ENCODE measurements at places on chromosomes 6 and 20. TPM values are rescaled to one million over a fixed set of nuclear protein-coding genes. Genes with fewer than 3 reads are reported as not detected.

DNA sequence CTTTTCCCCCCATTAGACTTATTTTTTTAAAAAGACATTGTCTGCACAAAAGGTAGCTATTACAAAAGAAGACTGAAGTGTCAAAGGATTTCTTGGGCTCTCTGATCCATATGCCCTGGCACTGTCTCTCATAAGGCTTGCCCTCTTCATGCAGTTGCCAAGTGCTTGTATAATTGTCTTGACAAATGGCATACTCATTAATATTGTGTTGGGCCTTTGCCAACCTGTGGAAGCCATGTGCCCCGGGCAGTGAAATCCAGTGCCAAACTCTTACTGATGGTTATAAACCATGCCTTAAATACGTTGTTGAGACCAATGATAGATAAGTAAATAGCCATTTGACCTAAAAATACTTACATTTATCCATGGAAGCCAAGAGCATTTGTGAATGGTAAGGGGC lies 98.1 kb downstream of the FARS2 start:
- no peak for DNase-seq

DNA sequence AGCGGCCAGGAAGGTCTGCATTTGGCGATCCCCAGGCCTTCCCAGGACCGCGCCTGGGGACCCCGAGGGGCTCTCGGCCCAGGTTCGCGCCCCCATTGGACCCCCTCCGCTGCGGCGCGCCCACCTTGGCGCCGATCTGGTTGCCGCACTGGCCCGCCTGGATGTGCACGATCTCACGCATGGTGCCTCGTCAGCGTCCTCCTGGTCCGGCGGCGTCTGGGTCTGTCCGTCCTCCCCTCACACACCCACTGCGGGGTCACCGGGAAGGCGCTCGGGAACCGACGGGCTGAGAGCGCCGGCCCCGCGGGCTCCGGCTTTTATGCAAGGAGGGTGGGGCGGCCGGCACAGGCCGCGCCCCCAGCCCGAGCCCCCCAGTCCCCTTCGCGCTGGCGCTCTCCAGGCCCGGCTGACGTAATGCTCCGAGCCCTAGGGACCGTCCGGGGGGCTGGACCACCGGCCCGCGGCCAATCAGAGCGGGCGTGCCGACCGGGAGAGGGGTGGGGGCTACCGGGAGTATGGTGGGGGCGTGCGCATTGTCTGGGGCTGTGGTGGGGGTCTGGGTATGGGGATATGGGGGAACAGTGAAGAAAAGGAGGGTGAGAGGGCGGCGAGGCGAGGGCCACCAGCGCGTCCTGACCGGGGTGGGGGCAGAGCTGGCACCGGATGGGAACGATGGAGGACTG lies at the start of gene TUBB2B:
TUBB2B (minus strand) TSS at position 291 of the 683 bp plus-strand sequence; CDS start at position 181, 110 bp downstream.
- peak; percentile 37 for DNase-seq

DNA sequence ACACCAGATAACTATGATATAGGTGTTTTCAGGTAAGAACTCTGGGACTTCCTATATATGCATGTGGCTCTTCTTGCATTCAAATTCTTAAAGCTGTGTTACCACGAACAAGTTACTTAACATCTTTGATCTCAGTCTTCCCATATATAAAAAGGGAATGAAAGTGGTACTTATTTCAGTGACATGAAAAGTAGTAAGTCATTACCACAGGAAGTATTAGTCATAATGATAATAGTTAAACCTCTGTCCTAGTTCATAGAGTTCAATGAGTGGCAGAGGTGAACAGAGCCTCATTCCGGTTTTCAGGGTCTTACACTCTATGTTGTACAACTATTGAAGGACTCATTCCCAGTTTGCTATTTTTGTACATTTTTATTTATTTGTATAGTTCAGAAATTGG lies 237.0 kb downstream of the NKAIN2 start:
- DNase-seq: no peak

GRCh38 chr6:106569428-106569827 lies 59.9 kb downstream of the RTN4IP1 start:
- peak; percentile 68 for DNase-seq

DNA sequence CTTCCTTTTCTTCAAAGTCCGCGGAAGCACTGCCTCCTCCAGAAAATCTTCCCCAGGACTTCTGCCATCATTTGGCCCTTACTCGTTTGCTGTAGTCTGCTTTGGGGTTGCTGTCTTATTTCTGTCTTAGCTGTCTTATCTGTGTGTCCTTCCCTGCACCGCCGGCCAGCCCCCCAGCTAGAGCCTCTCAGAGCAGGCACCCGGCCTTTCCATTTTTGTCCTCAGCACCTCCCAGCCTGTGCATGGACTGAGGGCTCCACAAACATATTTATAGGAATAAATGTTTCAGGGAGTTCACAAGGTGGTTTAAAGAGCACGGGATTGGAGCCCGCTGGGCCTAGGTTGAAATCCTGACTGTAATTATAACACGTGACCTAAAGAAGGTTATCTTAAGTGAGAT lies 8.1 kb downstream of the GLP1R start:
- no peak for DNase-seq

The COL19A1 gene
- total RNA-seq: under 0.01 TPM

The DEF6 gene
- total RNA-seq: 2.5 TPM
